Omental fat pad (tissue), 4 donors: ENCODE measurements at places on chromosomes 3 and 15. TPM values are rescaled to one million over a fixed set of nuclear protein-coding genes. Genes with fewer than 3 reads are reported as not detected.

DNA sequence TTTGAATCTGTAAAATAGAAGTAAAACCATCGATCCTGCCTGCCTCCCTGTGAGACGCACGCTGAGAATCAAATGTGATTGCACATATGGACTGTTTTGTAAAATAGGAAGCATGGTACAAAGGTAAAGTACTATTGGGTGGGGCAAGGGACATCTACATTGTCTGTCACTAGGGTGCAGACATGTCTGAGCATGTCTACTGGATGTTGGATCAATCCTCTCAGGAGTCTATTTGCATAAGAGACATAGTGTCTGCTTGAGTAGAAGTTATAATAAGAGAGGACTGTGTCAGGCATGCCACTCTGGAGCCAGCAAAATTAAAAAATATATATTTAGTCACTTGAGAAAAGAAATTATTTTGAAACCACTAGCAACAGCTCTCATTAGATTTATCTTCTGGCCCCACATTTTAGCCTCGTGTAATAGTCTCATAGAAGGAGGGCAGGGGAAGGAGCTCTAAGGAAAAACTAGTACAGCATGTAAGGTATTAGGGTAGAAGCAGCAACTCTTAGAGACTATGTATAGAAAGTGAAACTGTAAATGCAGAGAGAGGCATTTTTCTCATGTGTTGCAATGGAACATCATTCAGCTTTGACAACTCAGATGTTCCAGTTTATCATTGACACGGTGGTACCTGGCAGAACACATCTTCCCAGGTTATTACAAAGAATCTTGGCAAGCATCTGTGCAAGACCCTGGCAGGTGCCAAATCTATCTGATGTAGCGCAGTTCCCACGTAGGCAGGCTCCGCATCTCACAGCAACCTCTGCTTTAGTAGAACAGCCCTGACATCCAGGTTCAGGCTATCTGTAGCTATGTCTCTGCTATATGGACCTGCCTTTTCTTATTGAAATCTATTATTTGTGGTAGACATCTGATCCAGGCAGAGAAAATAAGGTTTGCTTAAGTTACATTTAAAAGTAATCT lies 85.2 kb upstream of the CHL1 start:
- DNase-seq = no peak

GRCh38 chr3:21729331-21729730 lies 21.7 kb downstream of the ZNF385D start:
- no peak for DNase-seq

- no peak for DNase-seq
Measured at GRCh38 chr3:70813311-70813710, 500.9 kb upstream of the MDFIC2 start.

GRCh38 chr3:84236261-84236660 lies 722.5 kb upstream of the CADM2 start:
- DNase-seq = no peak

The SLC51B gene
- total RNA-seq = not detected

The ARPP21 gene
- total RNA-seq = not detected

The IGSF11 gene
- not detected for total RNA-seq

The CFAP100 gene
- not detected for total RNA-seq

The PSMD6 gene
- 53.6 TPM for total RNA-seq
